Stimulated activated naive CD4-positive, alpha-beta T cell treated with Interleukin-2 at 50 U/mL for 16 hours (primary cell): ENCODE measurements at places on chromosomes 12 and 14.

- no peak for DNase-seq
Measured at GRCh38 chr12:88472248-88472647, 108.0 kb downstream of the KITLG start.

- no peak for DNase-seq
Measured at GRCh38 chr12:62736596-62736995, 198.4 kb downstream of the PPM1H start.

GRCh38 chr14:57512220-57512619, 18.6 kb upstream of the CCDC198 start:
- DNase-seq: no peak

- DNase-seq: no peak
Measured at GRCh38 chr14:74908861-74909341, 14.2 kb downstream of the RPS6KL1 start.

- DNase-seq: no peak
Measured at GRCh38 chr12:21980544-21980943, 39.3 kb upstream of the ABCC9 start.

GRCh38 chr14:104665657-104666522, 23.5 kb upstream of the INF2 start:
- DNase-seq: peak; percentile 23

DNA sequence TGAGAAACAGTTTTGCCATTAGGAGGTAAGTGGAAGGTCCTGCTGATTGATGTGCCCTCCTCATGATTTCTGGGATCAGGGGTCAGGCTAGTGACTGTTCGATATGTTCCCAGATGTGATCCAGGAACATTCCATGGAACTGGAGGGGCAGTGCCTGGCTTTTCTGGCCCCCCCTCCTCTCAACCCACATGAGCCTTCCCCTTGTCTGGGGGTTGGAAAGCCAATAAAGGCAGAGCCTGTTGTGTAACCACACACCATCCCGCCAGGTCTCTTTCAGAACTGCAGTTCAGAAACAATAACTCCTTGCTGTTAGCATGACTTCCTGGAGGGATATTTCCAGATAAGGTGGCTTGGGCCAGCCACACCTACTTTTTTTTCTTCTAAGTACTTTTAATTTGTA, 17.8 kb downstream of the SMOC1 start:
- DNase-seq: no peak

GRCh38 chr14:63200035-63200740, 4.1 kb upstream of the RHOJ start:
- DNase-seq: no peak

DNA sequence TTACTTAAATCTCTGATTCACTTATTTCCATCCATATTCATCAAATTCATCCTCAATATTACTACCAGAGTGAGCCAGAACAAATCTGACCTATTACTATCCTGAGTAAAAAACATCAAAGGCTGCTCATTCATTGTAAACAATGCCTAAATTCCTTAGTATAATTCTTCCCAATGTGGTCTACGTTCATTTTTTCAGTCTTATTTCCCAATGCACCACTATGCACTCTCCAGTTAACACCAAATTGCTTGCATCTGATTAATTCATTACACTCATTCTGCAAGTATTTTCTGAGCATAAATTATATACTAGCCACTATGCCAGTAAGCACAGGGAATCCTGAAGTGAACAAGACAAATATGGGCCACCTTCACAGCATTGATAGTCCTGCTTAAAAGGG, 110.0 kb downstream of the EPS8 start:
- DNase-seq: no peak

- DNase-seq: no peak
Measured at GRCh38 chr14:24794644-24795305, 160.8 kb upstream of the GZMB start.

GRCh38 chr12:73632661-73633060, 905.0 kb upstream of the ATXN7L3B start:
- DNase-seq: no peak

- no peak for DNase-seq
Measured at GRCh38 chr14:95365401-95365800, 45.7 kb upstream of the CLMN start.

GRCh38 chr12:25977047-25977446, 18.6 kb downstream of the RASSF8 start:
- DNase-seq: no peak

GRCh38 chr14:68363466-68363842, 429.4 kb downstream of the ZFP36L1 start:
- no peak for DNase-seq

DNA sequence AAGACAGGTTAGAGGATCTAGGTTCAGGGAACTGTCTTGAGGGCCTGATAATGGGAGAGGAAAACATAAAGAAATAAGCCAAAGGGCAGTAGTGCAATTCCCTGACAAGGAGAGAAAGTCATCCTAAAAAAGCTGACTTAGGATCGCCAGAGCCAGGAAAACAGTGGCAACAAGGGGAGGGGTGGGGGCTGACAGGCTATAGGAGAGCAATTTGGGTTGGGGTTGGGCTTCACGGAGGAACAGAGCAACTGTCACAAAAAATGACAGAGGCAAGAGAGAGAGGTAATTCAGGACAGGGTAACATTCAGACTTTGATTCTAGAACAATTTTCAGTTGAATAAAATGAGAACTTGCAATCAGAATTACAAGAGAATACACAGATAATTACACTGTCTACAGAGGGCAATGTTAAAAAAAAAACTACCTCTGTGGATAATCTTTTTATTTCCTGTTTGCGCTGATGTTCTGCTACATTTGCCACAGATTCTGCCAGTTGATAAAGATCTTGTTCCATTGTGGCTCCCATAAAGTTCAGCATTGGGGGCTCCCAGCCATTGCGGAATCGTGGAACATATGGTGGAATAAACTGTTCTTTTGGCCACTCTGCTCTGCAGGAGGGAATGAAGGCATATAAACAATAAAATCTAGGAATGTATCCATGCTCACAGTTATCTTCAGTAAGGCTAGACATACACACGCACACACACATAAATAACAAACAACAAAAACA, 138.6 kb downstream of the EPS8 start:
- no peak for DNase-seq
